Thoracic aorta (tissue), 2 donors: ENCODE measurements at places on chromosomes 16 and 17. TPM values are rescaled to one million over a fixed set of nuclear protein-coding genes. Genes with fewer than 3 reads are reported as not detected.

GRCh38 chr17:38449364-38449763, 21.1 kb downstream of the ARHGAP23 start:
- no peaks in the 10 kb centered on the region for H3K36me3 ChIP-seq
- DNase-seq: no peak
- peaks cover 36% of the 10 kb centered on the region for H3K4me1 ChIP-seq
- no peaks in the 10 kb centered on the region for H3K27me3 ChIP-seq
- H3K4me3 ChIP-seq: no peak overlapping the region

DNA sequence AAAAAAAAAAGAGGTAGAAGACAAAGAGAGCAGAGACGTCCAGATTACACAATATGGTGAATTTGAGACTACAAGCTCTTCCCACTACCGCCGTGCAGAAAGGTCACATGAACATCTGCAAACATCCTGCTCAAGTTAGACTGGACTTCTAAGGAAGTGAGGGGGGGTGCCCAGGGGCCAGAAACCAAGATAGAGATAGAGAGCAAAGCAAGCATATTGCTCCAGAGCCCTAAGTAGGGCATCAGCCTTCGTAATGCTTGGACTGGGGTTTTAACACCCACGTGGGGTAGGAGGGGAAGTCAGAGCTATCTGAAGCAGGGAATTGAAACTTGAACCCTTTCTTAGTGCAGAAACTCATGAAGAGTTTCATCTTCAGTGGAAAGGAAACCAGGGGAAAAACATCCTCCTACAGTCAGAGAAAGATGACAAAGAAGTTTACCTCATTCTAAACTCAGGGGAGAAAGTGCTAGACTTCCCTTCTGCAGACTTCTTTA, 8.7 kb downstream of the CLEC19A start:
- H3K36me3 ChIP-seq: no peaks in the 10 kb centered on the region
- no peak for DNase-seq
- no peak overlapping the region for H3K27ac ChIP-seq

The UBE2I gene
- total RNA-seq: 68.2 TPM

GRCh38 chr16:12553191-12553590, 250.5 kb downstream of the CPPED1 start:
- DNase-seq: no peak
- H3K4me1 ChIP-seq: no peaks in the 10 kb centered on the region
- no peak overlapping the region for H3K4me3 ChIP-seq
- no peaks in the 10 kb centered on the region for H3K36me3 ChIP-seq
- no peaks in the 10 kb centered on the region for H3K27me3 ChIP-seq
- H3K27ac ChIP-seq: no peak overlapping the region

The CCDC40 gene
- 6.5 TPM for total RNA-seq

The HOXB4 gene
- total RNA-seq: 6.2 TPM

DNA sequence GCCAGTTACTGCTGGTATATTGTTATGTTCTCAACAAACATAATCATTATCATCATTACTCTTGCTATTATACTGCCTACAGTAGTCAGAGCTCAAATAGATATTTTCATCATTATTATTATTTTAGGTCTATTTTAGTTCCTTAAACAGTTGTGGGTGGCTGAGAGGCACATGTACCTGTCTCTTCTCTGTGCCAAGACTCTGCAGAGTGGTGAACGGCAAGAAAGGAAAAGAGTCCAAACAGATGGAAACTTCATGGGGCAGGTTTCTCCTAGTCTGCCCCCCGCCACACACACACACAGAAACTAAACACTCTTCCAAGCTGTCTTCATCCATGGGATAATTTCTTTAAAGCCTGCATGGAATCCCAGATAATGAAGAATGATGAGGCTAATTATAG, 77.7 kb upstream of the CLEC3A start:
- no peaks in the 10 kb centered on the region for H3K4me1 ChIP-seq
- H3K27me3 ChIP-seq: no peaks in the 10 kb centered on the region
- no peak overlapping the region for H3K27ac ChIP-seq
